ENCODE measurements at places on chromosomes 1 and 21. TPM values are rescaled to one million over a fixed set of nuclear protein-coding genes. Genes with fewer than 3 reads are reported as not detected.

MTARC1 gene
- total RNA-seq, result 13.1 TPM

LIPI gene
- not detected for total RNA-seq

SLAMF8 gene
- total RNA-seq, result 0.60 TPM

CTSK gene
- 83.6 TPM for total RNA-seq

RHEX gene
- 1.6 TPM for total RNA-seq

C1orf87 gene
- total RNA-seq, result not detected

BEST4 gene
- not detected for total RNA-seq

RNF186 gene
- total RNA-seq, result not detected

PRAMEF2 gene
- total RNA-seq, result not detected

CA6 gene
- total RNA-seq, result not detected

AMY1B gene
- not detected for total RNA-seq

TSPEAR gene
- not detected for total RNA-seq

DNAH14 gene
- 85.6 TPM for total RNA-seq

AVPR1B gene
- not detected for total RNA-seq

TRIM45 gene
- 8.7 TPM for total RNA-seq

CYP4Z1 gene
- total RNA-seq, result 0.33 TPM

OVAAL gene
- total RNA-seq, result not detected

PTGFR gene
- total RNA-seq, result 9.5 TPM

MKNK1 gene
- total RNA-seq, result 38.1 TPM

HFM1 gene
- 32.1 TPM for total RNA-seq

KPNA6 gene
- 38.9 TPM for total RNA-seq

FMO2 gene
- total RNA-seq, result 5.7 TPM

PSRC1 gene
- 13.7 TPM for total RNA-seq

MSH4 gene
- total RNA-seq, result 0.77 TPM

ADCY10 gene
- total RNA-seq, result 0.49 TPM

KANK4 gene
- total RNA-seq, result 18.5 TPM

PROK1 gene
- total RNA-seq, result not detected

TNFRSF4 gene
- total RNA-seq, result 0.22 TPM

VANGL2 gene
- total RNA-seq, result 15.2 TPM

MEX3A gene
- total RNA-seq, result 37.0 TPM

TEX38 gene
- not detected for total RNA-seq

OR10J1 gene
- total RNA-seq, result not detected

All from camera-type eye (tissue), 1 donor.